CD14-positive monocyte (primary cell): ENCODE measurements at places on chromosomes 16 and 17.

GRCh38 chr16:58418601-58419000 is 26.3 kb downstream of the GINS3 start:
- no peak for DNase-seq

DNA sequence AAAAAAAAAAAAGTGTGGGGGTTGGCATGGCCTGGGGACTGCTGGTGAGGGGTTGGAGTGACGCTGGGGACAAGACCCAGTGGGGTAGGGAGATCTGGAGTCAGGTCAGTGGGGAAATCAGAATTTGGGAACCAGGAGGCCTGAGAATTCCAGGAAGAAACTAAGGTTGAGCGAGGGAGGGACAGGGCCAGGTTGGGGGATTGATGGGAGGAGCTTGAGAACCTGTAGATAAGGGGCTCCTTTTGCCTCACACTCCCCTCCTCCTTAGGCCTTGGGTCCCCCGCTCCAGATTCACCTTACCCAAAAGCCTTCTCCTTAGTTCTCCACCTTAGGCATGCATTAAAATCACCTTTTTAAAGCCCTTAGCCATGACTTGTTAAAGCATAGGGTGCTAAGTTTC is 8.3 kb upstream of the PYDC1 start:
- DNase-seq: no peak

GRCh38 chr17:42928714-42929496 is 28.3 kb downstream of the G6PC1 start:
- peak; percentile 94 for DNase-seq

DNA sequence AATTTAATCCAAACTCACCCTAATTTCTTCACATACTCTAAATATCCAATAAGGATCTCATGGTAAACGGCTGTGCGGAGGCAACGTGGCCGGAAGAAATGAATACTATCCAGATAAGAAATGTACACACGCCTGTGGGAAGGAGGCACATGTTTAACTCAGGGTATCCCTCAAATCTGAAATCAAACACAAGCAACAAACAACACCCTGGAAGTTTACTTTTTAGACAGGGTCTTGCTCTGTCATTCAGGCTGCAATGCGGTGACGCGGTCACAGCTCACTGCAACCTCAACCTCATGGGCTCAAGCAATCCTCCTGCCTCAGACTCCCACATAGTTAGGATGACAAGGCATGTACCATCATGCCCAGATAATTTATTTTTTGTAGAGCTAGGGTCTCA is 21.2 kb upstream of the TRAP1 start:
- DNase-seq: no peak

DNA sequence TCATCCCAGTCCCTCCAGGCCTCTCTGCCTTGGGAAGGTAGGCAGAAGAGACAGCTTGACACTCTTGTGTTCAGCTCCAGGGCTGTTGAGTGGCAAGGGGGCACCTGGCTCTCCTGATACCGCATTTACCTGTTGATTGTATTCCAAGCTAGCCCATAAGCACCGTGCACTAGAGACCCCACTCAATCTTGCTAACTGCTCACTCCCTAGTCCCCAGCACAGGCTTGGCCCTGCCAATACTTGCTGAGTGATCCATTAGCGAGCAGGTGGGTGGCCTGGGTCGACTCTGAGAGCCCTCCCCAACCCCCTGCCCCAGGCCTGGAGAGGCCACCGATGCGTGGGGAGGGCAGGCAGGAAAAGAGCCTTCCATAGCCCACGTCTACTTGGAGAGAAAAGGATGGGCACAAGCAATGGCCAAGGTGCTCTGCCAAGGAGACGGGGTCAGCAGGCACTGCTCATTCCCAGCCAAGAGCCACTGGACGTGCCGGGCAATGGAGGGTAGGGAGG is 29.5 kb downstream of the FA2H start:
- no peak for DNase-seq

DNA sequence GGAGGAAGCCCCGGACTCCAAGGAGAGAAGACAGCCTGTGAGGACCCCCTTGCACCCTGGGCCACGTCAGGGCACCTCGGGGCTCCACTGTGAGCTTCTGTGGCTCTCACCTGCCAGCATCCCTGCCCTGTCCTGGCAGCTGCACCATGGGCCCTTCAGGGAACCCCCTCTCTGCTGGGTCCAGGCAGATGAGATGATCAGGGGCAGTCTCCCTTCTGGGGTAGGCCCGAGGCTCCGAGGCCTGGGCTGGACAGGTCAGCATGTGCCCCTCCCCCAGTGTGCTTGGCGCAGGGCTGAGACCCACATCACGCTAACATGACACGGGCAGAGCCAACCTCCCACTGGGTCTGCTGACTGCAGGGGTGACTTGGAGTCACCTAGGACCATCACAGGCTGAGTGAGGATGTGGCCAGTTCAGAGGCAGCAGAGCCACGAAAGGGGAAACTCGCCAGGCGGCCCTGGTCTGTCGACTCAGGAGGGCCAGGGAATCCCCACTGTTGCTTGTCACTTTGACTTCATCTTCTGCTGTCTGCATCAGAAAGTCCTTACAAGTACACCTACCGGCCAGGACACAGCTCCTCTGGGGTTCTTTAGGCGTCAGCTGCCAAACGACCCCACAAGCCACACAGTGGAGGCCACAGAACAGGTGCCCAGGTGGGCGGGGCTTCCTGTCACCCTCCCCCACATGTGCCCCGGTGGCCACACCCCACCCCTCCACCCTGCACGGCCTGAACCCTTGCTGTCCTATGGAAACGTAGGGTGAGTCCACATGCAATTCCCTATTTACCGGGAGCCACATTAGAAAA is 2.2 kb downstream of the GALNS start:
- peak; percentile 70 for DNase-seq

GRCh38 chr17:1930337-1930645 is 94.8 kb downstream of the RTN4RL1 start:
- no peak for DNase-seq

DNA sequence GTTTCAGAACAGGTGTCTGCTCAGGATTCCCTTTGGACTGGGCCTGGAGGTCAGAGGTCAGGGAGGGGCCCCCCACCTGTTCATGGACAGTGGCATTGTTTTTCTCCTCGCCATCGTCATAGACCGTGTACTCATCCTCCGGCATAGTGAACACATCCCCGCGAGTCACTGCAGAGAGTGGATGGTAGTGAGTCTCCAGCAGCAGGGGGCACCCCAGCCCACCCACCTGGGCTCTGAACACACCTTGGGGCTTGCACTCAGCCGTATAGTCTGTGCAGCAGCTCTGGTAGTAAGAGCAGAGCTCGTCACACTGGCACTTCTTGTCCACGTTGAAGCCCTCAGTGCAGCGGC is 448 bp downstream of the VTN start:
- DNase-seq: no peak

- DNase-seq: no peak
These were observed 10.0 kb upstream of the GAA start for GRCh38 chr17:80091376-80091775.

GRCh38 chr16:31451681-31452351 is 7.5 kb upstream of the ARMC5 start:
- DNase-seq: no peak

- DNase-seq: no peak
These were observed 262.9 kb upstream of the SDK2 start for GRCh38 chr17:73906896-73907870.

GRCh38 chr16:48965386-48965785 is 316.3 kb downstream of the CBLN1 start:
- DNase-seq: no peak

DNA sequence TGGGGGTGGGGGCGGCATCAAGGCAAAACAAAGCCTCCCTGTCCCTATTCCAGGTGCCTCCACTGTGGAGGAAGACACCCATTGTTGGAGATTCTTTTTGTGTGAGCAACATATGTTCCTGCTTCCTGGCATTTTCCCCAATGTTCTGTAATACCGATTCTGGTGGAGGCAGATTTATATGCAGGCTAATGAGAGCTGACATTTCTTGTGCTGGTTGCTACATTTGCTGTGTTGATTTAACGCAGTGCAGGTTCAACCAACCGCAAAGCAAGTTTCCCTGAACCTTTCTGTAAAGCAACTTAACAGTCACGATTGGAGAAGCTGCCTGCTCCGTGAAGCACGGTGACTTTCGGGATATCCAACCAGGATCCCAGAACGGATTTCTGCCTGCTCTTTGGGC is 260.5 kb downstream of the CBLN1 start:
- DNase-seq: no peak

DNA sequence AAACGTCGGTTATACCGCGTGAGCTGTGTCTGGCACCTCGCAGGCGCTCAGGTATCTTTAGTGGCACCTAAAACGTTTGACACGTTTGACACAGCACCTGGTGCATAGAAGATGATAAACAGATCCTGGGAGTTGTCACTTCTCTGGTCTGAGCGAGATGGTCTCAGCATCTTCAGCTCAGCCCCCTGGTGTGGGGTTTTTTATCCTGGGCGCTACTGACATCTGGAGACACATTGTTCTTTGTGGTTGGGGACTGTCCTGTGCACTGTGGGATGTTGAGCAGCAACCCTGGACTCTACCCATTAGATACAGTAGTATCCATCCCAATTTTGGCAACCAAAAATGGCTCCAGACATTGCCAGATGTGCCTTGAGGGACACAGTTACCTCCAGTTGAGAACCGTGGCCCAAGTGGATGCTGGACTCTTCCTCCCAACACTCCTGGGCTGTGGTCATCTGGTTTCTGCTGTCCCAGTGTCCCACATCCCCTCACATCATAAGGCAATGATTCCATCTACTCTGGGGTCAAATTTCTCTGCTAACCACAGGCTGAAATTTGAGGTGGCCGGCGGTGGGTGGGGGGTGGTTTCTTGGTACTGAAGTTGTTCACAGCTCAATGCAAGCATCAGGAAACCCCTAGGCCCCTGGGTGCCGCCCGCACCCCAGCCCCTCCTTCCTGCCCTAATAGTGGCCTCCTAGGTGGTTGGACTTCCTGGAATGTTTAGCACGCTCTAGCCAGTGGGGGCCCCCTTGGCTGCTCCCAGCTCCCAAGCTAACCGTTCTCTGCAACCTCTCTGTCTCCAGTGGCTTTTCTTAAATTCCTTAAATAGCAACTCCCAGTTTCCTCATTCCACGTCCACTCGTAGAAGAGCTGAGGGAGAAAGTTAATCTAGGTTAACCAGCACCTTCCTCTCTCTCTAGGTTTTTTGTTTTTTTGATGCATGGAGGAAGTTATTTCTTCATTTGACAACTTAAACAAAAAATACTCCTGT is 124.8 kb downstream of the ABCC1 start:
- peak; percentile 21 for DNase-seq

DNA sequence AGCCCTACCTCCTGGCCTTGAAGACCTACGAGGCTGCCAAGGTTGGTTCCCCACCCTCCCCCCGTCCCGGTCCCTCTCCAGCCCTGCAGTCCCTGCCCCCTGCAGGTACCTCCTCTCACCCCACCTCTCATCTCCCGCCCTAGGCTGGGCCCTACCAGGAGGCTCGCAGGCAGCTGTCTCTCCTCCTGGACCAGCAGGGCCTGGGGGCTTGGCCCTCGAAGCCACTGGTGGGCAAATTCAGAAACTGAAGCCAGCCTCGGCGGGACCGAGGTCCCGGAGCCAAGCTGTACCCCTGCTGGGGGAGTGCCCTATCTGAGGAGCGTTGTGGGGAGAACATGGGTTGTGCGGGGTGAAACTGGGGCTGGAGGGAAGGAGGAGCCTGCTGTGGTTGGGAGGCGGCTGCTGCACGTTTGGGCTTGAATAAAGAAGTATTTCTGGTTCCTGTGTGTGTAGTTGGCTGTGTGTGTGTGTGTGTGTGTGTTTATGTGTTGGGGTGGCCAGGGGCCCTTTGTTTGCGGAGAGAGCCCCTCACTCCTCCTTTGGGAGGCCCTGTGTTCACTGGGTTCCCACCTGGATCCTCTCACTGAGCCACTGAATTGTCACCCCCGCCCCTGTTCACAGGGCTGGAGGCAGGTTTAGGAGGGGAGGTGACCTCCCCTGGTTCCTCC is 5.9 kb downstream of the ADAD2 start:
- no peak for DNase-seq

DNA sequence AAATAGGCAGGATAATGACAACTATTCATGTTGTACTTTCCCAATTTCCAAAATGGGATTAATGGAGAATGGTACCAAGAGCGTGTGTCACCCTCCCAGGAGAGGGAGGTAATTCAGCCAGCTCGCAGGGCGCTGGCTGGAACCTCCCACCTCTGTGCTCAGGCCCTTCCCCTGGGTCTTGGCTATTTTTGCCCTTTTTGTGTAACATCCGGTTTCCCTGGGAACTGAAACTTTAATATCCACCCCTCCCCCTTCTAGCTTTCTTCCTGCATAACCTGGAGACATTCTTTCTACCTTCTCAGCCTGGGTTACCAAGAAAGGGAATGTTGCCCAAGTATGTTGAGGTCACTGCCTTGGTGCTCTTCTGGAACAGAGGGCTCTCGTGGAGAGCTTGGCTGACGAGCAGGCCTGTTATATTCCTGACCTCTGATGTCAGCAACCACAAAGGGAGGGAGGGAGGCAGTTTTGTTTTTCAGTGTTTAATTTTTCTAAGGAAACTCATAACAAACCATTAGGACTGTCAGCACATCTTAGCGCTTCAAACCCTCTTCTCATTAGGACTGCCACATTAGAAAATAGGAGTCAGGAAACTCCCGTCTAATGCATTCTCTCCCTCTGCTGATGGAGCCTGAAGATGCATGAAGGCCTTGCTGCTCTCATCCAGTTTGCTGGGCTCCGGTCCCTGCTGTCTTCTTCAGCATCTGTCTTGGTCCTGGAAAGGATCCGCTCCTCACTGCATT is 25.6 kb downstream of the ITGB3 start:
- peak; percentile 61 for DNase-seq

GRCh38 chr17:29168079-29168758 is 12.0 kb downstream of the MYO18A start:
- no peak for DNase-seq

- DNase-seq: no peak
These were observed 5.4 kb downstream of the ALYREF start for GRCh38 chr17:81885869-81886548.

DNA sequence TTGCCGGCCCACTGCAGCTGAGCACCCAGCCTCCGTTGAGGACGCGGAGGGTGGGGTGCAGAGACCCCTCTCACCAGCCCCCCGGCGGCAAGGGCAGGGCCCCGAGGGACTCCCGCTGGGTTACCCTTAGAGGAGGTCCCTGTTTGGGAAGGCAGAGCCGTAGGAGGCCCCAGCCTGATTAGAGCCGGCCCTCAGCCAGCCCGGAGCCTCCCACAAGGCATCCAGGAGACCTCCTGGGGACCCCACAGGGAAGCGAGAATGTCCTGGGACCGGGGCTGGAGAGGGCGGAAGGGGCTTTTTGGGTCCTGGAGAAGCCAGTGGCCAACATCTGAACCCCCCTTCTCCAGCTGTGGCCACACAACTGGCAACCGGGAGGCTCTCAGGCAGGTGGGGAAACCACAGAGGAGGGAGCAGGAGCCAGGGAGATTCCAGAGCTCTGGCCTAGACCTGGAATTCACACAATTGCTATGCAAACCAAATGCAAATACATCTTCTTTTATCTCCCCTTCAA is 21.7 kb upstream of the SP6 start:
- no peak for DNase-seq

DNA sequence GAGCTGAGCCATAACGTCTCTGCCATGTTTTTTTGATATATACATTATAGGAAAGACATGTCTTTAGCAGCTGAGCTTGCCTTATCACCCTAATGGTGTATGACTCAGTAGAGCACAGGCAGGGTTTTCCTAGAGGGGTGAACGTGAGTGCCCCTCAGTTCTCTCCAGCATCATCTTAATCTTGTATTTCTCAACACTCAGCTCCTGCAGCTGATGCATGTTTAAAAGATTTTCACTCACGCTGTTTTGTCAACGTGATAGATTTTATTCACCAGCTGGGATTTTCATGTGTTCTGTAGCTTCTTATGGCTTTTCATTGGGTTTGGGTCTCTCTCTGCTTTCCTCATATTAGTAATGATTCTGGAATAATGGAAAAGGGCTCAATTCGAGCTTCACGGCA is 186.0 kb upstream of the PMFBP1 start:
- no peak for DNase-seq

- DNase-seq: no peak
These were observed 150.2 kb downstream of the TANC2 start for GRCh38 chr17:63116228-63116627.

GRCh38 chr16:49399594-49400364 is 26.2 kb downstream of the C16orf78 start:
- DNase-seq: no peak
